ENCODE measurements at places on chromosomes 13 and 19.

- DNase-seq, result no peak
Observed at GRCh38 chr19:6211632-6212402, 68.0 kb downstream of the MLLT1 start.

GRCh38 chr19:48415395-48415794, 21.9 kb downstream of the GRIN2D start:
- DNase-seq, result peak; percentile 55

DNA sequence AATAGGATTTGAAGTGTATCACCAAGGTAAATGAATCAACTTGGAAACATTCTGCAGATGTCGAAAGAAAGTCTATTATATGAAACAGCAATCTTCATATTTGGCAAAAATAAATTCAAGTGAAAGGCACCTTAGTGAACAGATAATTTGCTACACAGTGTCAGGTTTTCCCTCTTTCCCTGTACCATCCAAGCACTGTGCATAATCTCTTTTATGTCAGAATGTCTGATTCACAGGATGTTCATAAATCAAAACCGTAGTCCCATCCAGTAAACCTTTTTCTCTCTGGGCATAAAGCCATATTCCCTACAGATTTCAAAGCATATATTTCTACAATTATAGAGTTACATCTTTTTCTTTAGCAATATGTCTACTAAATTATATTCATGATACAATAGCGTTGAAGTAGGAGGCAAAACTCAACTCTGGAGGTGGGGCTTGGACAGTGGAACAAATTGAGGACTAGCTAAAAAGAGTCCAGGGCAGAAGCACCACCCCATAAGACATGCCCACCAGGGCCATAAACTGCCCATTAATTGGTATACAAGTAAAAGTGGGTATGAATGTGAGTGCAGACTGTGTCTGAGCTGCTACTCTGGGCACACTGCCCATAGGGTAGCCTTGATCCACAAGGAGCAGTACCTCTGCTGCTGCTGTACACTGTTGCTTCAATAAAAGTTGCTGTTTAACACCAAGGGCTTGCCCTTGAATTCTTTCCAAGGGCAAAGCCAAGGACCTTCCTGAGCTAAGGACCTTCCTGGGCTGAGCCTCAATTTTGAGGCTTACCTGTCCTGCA, 72.1 kb upstream of the MYCBP2 start:
- no peak for DNase-seq

GRCh38 chr13:81223778-81224177, 882.9 kb upstream of the SPRY2 start:
- DNase-seq, result no peak

DNA sequence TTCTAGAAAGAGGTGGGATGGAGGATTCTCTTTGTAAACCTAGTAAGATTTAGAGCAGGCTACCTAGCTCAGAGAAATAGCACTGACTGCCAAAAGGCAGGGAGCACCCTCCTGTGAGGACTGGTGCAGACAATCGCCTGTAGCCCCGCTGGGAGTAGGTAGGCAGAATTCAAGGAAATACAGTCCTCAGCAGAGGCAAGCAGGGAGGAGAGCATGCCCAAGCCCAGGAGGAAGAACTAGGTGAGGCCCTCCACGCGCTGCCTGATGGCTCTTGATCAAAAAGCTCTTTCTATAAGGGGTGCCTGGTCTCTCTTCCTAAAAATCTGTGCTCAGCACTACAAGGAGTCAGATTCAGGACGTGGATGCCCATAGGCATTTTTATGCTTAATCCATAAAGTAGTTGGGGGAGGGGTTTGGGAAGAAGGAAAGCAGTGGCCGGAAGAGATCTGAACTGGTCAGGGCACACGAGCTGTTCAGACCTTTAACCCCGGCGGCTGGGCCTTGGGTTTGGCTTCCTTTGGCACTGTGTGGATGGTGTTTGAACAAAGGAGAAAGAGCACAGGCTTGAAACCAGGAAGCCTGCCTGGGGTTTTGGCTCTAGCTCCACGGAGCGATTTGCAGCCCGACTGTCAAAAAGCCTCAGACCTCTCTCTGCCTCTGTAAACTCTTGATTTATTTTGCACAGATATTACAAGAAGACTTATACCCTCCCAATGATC, 320.6 kb downstream of the FOXO1 start:
- no peak for DNase-seq

DNA sequence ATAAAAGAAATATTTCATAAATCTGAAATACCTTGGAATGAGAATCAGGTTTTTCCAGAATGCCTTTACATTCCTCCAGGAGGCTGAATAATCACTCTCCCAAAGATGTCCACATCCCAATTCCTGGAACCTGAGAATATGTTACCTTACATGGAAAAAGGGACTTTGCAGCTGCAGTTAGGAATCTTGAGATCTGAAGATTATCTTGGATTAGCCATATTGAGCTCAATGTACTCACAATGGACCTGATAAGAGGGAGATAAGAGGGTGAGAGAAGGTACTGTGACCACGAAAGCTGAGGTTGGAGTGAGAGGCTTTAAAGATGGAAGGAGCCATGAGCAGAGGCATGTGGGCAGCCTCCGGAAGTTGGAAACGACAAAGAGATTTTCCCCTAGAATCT, 36.8 kb upstream of the MBNL2 start:
- DNase-seq, result no peak

- no peak for DNase-seq
Observed at GRCh38 chr13:106481919-106482318, 53.5 kb downstream of the EFNB2 start.

- peak; percentile 88 for DNase-seq
Observed at GRCh38 chr13:114185182-114185971, 6.3 kb downstream of the CFAP97D2 start.

- DNase-seq, result no peak
Observed at GRCh38 chr13:22049384-22049783, 378.5 kb downstream of the FGF9 start.

DNA sequence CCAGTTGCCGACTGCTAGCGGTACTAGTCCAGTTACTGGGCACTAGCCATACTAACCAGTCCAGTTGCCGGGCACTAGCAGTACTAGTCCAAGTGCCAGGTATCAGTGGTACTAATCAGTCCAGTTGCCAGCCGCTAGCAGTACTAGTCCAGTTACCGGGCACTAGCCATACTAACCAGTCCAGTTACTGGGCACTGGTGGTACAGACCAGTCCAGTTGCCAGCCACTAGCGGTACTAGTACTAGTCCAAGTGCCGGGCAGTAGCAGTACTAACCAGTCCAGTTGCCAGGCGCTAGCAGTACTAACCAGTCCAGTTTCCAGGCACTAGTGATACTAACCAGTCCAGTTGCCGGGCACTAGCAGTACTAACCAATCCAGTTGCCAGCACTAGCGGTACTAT, 124.1 kb upstream of the MCF2L start:
- DNase-seq, result no peak

- DNase-seq, result peak; percentile 17
Observed at GRCh38 chr13:47337781-47338507, 441.1 kb upstream of the HTR2A start.

DNA sequence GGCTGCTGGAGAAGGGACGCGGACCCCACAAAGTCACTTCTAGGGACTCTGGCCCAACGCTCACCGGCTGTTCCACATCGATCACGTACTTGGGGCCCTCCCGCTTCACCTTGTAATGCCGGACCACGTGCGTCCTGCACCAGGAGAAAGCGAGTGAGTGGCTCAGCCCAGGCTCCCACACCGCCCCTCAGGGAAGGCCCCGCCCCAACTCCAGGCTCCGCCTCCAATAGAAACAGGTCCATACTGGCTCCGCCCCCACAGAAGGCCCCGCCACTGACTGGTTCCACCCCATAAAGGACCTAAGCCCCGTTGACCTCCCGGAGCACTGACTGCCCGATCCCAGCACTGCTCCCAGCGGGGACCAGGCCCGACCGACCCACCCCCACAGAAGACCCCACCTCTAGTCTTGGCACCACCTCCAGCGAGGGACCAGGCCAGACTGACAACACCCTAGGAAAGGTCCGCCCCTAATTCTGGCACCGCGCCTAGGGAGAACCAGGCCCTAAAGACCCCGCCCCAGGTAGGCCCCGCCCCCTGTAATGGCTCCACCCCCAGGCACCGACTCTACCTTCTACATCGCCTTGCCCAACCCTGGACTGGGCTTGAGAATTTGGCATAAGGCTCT, 11.3 kb downstream of the STAP2 start:
- DNase-seq, result peak; percentile 78

DNA sequence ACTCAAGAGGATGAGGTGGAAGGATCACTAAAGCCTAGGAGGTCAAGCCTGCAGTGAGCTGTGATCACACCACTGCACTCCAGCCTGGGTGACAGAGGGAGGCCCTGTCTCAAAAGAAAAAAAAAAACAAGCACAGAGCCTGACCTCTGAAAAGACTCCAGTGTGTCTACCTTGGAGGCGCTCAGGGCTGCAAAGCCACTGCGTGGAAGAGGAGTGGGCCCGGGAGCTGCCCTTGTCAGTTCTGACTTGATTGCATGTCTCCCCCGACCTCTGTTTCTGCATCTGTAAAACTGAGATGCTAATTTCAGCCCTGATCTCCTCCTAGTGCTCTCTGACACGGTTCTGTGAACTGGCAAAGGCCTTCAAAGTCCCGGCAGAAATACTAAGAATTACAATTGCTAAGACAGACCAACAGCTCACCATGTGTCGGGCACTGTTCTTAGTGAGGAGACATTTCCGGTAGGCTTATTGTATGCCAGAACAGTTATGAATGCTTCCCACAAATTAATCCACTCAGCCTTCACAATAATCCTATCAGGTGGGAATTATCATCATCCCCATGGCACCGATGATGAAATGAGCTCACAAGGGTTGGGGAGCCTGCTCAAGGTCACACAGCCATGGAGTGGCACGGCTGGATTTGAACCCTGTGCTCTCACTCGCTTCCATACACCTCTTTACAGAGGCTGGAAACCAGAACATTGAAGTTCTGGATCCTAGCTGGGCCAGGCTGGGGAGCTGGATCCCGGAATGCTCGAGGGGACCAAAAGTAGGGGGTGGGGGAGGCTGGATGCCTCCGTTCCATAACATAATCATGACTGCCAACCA, 3.5 kb downstream of the AKT2 start:
- DNase-seq, result no peak

GRCh38 chr13:74287724-74288169, 153.5 kb upstream of the KLF12 start:
- peak; percentile 95 for DNase-seq

All from tongue (tissue), 3 donors.